Kidney capillary endothelial cell (primary cell): ENCODE measurements at places on chromosomes 12 and 14.

- DNase-seq = no peak
Measured at GRCh38 chr14:75010472-75011093, 7.9 kb downstream of the EIF2B2 start.

DNA sequence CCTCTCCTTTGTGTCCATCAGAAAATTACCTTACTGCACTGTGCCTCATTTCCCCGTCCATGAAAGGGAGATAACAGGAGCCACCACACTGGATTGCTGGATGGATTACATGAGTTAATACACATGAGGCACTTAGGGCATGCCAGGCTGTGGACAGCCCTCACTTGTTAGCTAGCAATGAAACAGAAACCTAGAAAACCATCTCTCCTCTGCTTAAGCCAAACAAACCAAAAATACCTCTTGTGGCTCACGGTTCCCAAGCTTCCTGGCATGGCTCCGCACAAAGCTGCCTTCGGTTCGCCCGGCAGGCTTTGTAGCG is 660 bp upstream of the HCFC2 start:
- peak; percentile 27 for DNase-seq

GRCh38 chr12:94994312-94994711 is 9.2 kb downstream of the NDUFA12 start:
- DNase-seq = no peak

DNA sequence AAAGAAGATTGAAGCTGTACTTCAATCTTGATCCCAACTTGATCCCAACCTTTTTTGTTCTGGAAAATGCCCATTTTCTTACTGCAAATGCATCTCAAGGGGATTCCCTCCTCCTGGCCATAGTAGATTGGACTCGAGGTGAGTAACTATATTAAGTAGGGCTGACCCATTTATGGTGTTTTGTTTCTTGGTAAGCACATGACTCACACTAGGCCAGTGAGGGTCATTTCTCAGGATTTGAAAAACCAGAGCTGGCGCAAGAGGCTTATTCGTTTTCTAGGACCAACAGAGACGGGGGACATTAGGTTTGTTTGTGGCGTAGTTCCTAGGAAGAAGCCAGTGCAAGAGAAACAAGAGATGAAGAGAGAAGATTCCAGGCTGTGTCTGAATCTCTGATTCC is 51.4 kb downstream of the MRPL42 start:
- no peak for DNase-seq

- no peak for DNase-seq
Measured at GRCh38 chr14:50013198-50013918, 103.0 kb downstream of the VCPKMT start.

DNA sequence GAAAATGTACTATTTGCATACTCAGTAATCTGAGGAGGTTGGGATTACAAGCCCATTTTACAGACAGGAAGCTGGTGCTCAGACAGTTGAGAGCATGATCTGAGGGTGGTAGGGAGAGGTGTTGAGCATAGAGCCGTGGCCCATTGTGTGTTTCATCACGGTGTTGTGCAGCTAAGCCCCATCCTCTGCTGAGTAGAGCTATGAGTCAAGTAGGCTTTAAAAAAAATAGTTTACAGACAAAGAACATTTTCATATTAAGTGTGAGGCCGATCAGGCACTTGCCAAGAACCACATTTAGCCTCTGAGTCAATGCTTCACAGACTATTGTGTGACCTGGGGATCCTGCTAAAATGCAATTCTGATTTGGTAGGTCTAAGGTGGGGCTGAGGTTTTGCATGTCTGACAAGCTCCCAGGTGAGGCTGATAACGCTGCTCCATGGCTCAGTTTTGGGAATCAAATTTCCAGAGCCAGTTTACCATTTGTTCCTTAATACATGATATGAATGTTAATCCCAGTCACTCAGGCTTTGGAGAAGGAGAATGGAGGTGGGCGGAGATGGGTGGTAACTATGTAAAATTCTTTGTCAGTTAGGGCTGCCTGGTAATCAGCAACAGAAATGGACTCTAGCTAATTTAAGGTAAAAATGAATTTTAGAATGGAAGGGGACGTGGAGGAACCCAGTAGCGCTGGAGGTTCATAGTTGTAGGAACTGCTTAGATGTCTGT is 22.2 kb downstream of the ZNF664 start:
- DNase-seq = peak; percentile 53

- DNase-seq = no peak
Measured at GRCh38 chr12:115918763-115919162, 358.7 kb downstream of the MED13L start.

- DNase-seq = no peak
Measured at GRCh38 chr12:65827827-65828231, 3.5 kb downstream of the HMGA2 start.

DNA sequence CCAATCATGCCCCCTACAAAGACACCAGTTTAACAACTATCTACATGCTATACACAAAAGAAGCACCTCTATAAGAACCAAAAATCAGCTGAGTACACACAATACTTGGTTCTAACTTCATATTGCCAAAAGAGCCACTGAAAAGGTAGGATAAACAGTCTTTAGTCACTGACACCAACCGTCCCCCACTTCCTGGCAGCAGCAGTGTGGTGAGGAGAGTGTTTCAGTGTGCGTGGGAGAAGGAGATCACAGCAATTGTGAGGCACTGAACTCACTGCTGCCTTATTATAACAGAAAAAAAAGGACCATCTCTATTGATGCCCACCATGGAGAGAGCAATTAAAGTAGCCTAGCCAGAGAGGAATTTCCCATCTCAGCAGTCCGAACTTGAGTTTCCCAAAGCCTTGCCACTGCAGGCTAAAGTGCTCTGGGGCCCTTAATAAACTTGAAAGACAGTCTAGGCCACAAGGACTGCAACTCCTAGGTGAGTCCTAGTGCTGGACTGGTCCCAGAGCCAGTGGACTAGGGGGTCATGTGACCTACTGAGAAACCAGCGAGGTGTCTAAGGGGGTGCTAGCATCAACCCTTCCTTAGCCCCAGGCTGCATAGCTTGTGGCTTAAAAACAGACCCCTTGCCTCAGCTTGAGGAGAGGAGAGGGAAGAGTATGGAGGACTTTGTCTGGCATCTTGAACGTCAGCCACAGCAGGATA is 37.1 kb upstream of the LMNTD1 start:
- no peak for DNase-seq

DNA sequence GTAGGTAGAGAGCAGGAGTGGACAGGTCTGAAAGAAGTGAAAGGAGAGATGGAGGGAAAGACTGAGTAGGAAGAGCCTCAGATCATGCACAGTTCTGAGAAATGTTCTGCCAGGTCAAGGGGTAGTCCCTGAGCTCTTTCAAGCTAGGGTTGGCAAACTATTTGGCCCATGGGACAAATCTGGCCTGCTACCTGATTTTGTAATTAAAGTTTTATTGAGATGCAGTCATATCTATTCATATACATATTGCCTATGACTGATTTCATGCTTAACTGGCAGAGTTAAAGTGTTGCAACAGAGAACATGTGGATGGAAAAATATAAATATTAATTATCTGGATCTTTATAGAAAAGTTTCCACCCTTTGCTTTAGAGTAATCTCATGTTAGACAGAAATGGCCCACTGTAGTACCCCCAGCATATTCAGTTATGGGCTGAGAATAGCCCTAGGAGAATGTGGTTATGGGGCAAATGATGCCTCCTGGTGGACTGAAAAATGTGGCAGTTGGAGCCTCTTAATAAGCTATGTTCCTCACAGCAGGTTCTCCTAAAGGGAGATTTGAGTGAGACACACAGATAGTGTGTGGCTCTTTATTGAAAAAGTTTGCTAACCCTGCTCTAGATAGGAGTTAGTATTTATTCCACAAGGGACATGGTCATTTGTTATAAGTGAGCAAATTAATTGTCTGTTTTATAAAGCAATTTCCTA is 476.9 kb downstream of the LRIG3 start:
- peak; percentile 19 for DNase-seq

- no peak for DNase-seq
Measured at GRCh38 chr12:89239534-89239933, 112.8 kb downstream of the DUSP6 start.

GRCh38 chr12:65051218-65051617 is 69.9 kb downstream of the WIF1 start:
- DNase-seq = no peak

DNA sequence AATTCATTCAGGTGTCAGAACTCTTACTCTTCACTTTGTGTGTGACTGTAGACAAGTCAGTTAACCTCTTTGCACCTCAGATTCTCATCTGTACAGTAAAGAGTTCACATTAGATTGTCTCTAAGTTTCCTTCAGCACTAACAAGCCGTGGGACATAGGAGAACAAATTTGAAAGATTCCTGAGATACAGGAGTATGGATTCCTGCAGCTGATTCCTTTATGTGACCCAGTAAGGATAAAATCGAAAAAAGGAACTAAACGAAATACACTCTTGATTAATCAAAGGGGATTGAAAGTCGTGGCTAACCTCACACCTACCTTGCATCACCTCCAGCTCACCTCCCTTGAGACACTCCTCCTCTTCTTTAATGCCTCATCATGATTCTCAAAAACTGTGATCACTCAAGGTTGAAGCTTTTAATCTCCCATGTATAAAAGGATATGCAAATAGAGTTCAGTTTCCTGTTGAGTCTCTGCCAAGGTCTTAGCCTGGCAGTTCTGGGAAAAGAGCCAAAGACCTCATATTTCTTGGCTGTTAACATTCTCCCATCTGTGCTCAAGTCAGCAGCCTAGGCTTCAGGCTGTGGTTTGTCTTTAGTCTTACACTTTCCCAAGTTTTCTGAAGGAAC is 156.6 kb downstream of the DAD1 start:
- peak; percentile 91 for DNase-seq

- no peak for DNase-seq
Measured at GRCh38 chr12:132056320-132056719, 87.8 kb downstream of the DDX51 start.

GRCh38 chr14:60989599-60989998 is 8.6 kb downstream of the SLC38A6 start:
- DNase-seq = no peak

GRCh38 chr12:103517161-103517560 is 21.4 kb upstream of the C12orf42 start:
- DNase-seq = no peak

- no peak for DNase-seq
Measured at GRCh38 chr12:92297932-92298696, 152.5 kb upstream of the BTG1 start.

DNA sequence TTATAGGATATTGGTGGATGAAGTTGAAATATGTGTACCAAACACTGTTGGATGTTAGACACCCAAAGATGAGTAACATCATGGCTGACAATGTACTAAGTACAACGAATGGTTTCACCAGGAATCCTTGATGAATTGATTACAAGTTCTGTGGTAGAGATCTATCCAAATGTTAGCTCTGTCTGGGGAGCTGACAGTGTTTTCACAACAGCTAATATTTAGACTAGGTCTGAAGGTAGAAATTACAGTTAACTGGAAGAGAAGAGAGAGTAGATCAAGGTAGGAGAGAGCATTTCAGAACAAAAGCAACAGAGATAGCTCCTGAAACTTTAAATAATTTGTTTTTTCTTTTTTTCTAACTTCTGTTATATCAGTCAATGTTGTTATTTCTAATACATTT is 44.9 kb downstream of the DERA start:
- DNase-seq = no peak

DNA sequence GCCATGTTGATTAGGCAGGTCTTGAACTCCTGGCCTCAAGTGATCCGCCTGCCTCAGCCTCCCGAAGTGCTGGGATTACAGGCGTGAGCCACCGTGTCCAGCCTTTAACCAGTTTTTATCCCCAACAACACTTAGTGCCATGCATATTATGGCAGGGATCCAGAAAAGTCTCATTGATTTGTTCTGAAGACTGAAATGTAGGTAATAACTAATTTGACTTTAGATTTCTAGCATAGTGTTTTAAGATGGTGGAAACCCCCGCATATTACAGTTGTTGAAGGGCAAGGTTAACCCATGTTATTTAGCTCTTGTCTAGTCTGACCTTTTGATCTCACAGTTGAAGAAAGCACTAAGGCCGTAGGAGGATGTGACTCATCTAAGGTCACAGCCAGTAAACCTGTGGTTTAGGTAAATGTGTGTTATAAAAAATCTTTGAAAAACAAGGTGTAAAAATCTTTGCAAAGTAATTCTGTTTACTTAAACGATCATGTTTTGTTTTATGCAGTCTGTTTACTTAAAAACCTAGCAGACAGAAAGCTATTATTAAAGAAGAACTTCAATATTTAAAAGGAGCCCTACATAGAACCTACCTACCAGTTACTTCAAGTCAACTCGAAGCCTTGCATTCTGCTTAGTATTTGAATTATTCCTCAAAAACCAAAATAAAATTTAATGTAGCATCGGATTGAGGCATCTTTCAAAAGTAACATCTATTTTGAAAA is 24.8 kb downstream of the BICDL1 start:
- no peak for DNase-seq

DNA sequence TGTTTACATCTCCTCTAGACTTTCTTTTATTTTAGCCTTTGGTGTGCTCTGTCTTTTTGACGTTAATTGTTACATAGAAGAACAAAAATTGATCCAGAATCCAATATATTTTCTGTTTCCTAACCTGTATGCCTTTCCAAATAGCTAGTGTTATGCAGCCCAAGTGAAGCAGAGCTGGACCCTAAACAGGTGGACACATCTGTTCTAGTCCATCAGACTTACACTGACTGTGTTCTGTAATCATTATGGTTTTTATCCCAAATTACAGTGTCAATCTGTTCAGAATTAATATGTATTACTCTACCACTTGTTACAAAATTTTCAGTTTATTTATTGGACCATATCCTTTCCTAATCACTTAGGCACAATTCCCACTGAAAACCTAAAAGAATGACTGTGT is 176.8 kb upstream of the FOXG1 start:
- DNase-seq = no peak

- DNase-seq = no peak
Measured at GRCh38 chr12:5619628-5620027, 187.7 kb downstream of the NTF3 start.
